Sciatic nerve (tissue), 2 donors: ENCODE measurements at places on chromosomes 6 and 20.

DNA sequence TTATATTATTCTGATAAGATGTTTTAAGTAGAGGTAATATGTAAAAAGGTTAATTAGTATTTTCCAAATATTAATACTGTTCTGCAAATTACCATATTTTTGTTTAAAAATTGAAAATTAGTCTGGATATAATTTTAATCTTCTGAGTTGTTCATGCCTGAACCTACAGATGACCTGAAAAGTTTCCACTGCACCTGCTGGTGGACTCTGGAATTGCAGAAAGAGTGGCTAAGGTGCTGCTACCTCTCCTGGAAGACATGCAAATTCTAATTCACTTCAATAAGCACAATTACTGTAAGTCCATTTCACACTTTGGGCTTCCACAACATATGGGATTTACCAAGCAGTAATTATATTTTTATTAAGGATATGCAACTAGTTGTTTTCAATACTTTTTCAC, 77.7 kb upstream of the OLIG3 start:
- no peak for DNase-seq

- no peak for DNase-seq
Observed at GRCh38 chr6:30061858-30062458, 893 bp downstream of the POLR1H start.

DNA sequence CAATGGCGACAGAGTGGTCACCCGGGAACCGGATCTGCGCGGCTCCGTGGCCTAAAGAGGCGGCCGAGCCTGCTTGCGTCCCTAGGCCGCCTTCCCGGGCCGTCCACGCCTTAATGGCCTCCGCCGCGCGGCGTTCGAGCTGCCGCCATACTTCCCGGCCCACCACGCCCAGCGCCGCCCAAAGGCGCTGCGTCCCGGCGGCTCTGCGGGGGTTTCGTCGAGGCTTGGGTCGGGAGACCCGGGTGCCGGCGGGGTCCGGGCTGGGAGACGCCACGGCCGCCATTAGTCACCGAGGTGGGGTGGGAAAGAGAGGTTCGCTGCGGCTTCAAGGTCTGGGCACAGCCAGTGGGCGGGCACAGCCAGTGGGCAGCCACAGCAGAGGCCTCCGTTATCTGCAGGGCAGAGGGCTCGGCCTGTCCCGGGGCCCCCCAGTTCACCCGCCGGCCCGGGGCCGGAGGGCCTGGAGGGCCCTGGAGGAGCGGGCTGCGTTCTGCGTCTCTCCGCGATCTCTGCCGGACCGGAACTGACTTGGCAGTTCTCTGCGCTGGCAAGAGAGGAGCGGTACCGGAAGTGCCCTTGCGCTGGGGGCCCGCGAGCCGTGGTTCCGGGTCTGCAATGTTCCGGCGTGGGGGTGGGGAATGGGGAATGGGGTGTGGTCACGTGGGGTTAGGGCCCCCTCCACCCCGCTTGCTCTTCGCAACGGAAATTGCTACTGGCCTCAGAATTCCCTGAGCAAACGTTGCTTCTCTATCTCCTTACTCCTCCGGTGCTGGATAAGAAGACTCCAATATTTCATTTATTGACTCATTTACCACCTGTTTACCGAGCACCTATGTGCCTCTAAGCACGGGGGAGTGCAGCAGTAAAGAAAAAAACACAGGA, 82.3 kb downstream of the CNBD2 start:
- DNase-seq: peak; percentile 95

- no peak for DNase-seq
Observed at GRCh38 chr20:33914919-33915318, 78.8 kb upstream of the RALY start.

DNA sequence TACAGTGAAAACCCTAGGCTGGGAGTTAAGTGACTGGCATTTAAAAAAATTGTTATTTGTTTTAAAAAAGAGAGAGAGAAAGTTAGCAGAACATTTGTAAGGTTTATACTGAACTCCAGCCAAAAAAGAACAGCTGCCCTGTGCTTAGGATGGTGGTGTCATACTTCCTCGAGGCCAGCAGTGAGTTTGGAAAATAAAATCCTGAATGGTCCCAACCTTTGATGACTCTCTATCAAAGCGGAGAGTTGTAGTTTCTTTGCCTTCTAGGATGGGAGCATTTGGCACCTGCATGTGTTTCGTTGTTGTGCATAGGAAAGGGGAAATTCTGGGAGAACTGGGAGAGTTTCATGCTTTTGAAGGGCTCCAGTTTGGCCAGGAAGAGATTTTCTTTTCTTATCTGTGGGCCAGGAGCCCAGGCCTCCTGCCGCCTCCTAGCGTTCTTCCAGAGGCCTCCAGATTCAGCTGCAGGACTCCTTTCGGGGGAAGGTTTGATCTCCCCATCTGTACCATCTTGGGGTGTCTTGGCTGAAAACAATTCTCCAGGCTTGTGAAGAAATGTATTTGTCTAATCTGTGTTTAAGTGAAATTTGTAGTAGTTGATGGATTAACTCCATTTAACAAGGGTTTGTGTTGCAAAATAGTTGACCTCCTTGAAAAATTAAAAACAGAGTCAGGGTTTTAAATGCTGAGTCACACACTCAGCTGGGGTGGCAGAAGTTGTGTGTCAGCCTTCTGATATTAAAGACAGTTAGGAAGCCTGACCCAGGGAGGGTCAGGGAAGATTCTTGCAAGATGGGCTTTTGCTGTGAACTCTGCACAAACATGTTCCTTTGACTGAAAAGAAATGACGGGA, 63.4 kb downstream of the TXNDC5 start:
- no peak for DNase-seq

GRCh38 chr20:51452734-51453365, 89.7 kb downstream of the NFATC2 start:
- no peak for DNase-seq

DNA sequence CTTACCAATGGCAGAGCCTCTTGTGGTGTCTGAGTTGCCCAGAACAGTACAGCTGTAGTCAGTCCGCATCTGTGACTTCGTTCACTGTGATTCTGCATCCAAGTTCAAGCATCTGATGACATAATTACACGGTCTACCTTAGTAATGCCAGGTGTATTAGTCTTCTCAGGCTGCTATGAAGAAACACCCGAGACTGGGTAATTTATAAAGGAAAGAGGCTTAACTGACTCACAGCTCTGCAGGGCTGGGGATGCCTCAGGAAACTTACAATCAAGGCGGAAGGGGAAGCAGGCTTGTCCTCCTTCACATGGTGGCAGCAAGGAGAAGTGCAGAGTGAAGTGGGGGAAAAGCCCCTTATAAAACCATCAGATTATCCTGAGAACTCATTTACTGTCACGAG, 163.9 kb upstream of the SULF2 start:
- DNase-seq: no peak

GRCh38 chr6:57038906-57039305, 7.6 kb upstream of the KIAA1586 start:
- no peak for DNase-seq

DNA sequence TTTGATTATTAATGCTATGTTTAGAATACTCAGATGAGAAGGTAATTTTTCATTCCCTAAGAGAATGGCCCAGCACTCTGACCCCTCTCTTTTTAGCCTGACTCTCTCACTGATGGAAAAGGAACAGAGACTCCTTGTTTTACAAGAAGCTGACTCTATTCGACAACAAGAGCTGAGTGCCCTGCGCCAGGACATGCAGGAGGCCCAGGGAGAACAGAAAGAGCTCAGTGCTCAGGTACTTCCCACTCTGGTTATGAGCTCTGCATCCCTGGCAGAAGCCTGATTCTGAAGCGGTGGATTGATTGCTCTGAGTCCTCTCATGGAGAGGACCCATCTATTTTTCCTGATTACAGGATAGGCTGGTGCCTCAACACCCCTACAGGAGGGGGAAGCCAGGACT, 33.0 kb downstream of the C20orf173 start:
- DNase-seq: no peak

DNA sequence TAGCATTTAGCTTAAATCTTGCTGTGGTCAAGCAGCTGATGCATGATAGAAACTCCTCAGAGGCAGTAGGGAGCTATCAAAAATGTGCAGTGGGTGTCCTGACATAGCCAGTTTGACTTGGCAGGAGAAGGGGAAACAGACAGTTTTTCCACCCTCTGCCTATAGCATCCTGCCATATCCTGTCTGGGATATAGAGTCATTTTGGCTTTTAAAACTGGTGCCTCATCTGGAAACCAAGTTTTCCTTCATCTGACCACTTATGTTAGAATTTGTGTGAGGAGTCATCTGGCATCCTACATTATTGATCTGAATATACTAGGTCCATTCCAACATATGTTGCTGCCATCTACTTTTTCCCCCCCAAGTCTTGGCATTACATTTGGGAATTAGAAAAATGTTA, 284.1 kb downstream of the CD109 start:
- no peak for DNase-seq

DNA sequence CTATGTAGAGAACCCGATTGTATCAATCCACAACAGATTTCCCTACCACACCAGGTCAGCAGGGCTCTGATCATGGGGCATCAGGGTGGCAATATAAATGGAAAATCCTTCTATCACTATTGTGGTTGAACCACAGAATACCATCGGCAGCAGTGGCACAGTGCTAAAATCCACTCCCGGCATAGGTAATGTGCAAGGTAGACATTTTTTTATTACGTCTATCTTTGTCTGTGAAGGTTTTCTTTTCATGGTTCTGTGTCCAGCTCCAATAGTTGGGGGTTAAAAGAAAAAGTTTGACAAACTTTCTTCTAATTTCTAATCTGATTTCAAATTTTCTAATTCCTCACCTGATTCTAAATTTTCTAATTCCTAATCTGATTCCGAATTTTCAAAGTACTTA, 302.7 kb upstream of the PREP start:
- no peak for DNase-seq

DNA sequence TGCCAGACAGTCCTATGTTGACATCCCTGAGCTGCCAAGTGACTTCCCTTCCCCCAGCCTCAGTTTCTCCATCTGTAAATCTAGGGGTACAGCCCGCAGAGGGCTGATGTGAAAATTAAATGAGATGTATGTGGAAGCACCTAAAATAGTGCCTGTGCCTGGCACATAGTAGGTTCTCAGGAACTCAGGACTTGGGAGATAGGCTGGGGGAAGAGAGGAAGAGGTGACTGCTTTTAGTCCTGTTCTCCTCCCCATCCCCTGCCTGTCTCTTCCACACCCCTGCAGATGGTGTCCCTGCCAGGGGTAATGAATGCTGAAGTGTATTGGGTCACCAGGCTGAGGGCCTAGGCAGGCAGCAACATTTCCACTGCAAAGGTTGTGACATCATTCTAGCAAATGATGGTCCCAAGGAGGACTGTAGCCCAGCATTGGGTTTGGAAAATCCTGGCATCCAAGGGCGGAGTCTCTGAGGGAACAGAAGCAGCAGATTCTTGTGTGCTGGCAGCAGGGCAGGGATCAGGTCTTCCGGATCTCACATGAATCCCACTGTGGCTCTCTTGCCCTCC, 1.8 kb downstream of the SNPH start:
- DNase-seq: no peak

DNA sequence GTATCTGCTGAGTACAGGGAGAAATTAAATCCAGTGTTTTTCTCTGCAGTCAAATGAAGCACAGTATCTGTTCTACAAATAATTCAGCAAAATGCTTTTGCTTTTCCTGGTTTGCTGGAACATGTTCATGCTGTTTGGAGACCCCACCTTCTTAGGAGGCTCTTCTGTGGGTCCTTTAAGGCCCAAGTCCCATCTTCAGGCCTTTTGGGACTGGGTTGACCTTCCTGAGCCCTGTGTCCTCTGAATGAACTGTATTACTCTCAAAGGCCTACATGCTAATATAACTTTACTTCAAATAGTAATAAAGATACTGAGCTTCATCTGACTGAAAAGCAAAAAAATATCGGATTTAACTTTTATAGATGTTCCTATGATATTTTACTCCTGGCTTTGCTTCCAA, 19.3 kb downstream of the SMLR1 start:
- no peak for DNase-seq

DNA sequence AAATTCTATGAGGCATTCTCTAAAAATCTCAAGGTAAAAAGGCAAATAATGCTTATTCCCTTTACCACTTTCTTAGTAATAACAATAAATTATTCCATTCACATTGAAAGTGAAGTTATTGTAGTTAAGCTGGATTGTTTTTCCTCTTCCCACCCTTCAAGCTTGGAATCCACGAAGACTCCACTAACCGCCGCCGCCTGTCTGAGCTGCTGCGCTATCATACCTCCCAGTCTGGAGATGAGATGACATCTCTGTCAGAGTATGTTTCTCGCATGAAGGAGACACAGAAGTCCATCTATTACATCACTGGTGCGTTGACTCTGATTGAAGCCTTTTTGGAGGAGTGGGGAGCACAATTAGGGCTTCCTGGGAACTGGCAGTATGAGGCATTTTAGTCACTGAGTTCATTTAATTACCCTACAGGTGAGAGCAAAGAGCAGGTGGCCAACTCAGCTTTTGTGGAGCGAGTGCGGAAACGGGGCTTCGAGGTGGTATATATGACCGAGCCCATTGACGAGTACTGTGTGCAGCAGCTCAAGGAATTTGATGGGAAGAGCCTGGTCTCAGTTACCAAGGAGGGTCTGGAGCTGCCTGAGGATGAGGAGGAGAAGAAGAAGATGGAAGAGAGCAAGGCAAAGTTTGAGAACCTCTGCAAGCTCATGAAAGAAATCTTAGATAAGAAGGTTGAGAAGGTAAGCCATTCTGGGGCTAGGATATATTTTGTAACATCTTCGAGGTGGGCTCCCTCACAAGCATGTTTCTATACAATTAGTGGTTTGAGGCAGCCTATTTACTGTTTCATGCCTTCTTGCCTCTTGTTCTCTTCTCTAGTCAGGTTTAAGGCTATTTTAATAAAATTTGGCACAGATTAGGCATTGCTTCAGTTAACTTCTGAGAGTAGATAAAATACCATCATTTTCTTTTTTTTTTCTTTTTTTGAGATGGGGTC, 4.9 kb downstream of the HSP90AB1 start:
- DNase-seq: no peak

GRCh38 chr20:38203981-38204357, 38.9 kb upstream of the TGM2 start:
- no peak for DNase-seq

GRCh38 chr6:22804620-22805261, 235.4 kb downstream of the HDGFL1 start:
- no peak for DNase-seq

GRCh38 chr6:155340464-155341129, 26.3 kb upstream of the TFB1M start:
- DNase-seq: no peak

GRCh38 chr6:169292338-169293124, 38.9 kb upstream of the THBS2 start:
- peak; percentile 72 for DNase-seq

DNA sequence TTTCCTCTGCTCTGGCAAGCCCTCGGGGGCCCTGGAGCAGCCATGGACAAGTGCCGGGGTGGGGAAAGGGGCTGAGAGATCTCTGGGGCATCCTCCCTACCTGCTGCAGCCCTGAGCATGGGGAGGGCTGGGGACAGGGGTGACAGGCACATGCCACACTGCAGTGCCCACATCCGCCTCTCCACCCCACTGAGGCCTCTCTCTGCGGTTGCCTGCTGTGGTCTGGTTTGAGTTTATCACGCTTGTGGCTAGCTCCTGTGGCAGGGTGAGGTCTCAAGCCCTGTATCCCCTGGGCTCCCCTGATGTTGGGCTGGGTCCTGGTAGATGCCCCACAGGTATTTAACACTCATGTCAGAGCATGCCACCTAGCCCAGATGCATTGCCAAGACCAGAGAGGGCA, 52.9 kb upstream of the MLN start:
- DNase-seq: no peak

GRCh38 chr6:135289816-135290215, 108.7 kb downstream of the MYB start:
- DNase-seq: no peak

- no peak for DNase-seq
Observed at GRCh38 chr6:137696765-137697164, 170.3 kb upstream of the TNFAIP3 start.

- no peak for DNase-seq
Observed at GRCh38 chr6:167839755-167840154, 13.0 kb downstream of the AFDN start.

GRCh38 chr20:62768551-62769287, 27.6 kb upstream of the MRGBP start:
- DNase-seq: no peak
